NCI-H748 treated with DMSO at 0.1 percent for 48 hours (cell line): ENCODE measurements at places on chromosomes 3 and 15.

DNA sequence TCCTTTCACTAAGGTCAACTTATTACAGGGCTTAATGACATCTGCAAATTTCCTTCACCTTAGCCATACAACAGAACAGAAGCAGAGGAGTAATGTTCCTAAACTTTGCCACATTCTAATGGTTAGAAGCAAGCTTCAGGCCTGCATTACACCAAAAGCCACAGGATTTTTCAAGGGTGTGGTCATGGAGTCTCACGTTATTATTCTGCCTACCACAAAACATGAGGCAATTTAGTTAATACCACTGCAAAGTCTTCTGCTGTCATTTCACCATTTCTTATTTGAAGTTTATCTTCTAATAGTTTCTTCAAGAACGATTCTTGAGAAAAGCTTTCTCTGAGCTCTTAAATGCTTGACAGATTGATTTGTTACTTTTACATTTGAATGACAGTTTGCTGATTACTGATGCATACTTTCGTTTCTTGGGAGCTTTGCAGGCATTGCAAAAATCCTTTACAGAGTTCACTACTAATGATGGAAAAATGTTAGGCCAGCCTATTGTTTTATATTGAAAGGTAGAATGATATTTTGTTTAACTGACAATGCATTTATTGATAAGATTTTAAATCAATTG is 1257.1 kb downstream of the NSUN3 start:
- no peak for DNase-seq

- DNase-seq: no peak
These were observed 27.6 kb downstream of the CCNL1 start for GRCh38 chr3:157132341-157132740.

GRCh38 chr3:42024591-42025351 is 62.9 kb upstream of the ULK4 start:
- no peak for DNase-seq

GRCh38 chr3:176734146-176734545 is 463.1 kb downstream of the TBL1XR1 start:
- no peak for DNase-seq

GRCh38 chr3:172102123-172102882 is 62.9 kb downstream of the FNDC3B start:
- DNase-seq: no peak

DNA sequence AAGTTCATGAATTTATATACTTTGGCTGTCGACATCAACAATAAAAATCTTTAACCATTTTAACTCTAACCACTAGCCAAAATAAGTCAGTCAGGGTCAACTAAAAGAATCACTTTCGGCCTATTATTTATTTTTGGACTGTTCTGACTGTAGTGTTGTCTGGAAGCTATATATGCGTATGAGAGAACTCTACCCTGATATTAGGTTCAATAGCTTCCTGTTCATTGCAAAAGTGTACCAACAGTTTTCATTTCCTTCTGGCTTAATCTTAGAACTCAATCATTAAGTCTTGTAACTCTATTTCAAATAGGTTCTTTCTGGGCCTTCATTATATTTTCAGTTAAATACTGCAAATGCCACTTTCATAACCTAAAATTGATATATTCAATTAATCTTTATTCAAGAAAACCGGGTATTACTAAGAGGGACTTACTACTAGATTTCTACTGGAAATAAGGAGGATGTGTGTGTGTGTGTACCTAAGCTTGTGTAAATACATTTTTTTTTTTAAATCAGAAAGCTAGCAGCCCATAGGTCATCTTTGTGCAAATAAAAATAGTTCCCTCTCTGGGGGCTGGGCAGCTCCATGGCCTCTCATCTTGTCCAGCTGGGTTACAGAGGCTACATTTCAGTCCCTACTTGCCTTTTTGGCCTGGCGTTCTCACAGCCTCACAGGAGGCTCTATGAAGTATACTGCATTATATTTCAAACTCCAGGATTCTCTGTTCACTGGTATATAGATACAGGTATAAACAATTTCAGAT is 5.8 kb downstream of the SERPINI2 start:
- no peak for DNase-seq

- DNase-seq: no peak
These were observed 3.0 kb downstream of the ZNF770 start for GRCh38 chr15:34984889-34985630.
